ENCODE measurements at places on chromosomes 4 and X.
A peak's percentile ranks its signal among the peaks of the same experiment; 100 is the strongest.

DNA sequence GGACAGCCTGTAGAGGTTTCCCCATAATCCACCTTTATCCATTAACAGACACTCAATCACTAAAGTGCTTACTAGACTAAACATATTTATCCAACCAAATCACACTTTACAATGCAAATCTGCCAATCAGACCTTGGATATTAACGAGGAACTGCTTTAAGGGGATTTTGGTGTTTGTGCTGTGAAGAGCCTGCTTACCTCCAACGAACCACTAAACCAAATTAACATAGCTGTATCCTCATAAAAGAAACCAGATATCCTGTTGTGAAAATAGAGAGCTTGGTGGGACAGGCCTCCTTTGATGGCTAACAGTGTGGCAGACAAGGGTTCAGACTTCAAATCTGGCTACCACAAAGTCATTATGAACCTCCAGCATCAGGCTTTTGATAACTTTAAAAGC, 252.6 kb upstream of the HAND2 start:
- DNase-seq: no peak

DNA sequence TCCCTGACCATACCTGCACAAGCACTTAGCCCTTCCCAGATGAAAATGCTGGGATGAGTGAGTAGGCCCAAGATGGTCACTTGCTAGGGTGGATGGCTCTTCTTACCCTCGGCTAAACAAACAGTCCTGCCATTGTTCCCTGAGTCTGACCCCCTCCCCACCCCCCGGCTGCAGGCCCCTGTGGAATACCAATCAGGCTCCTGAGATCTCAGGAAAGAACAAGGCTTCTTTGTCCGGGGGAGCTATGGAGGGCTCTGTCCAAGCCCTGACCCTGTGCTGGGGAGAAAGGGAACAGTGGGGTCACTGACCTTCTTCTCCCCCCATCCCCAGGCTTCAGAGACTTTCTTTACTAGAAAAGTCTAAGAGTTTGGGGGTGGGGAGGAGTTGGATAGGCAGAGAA, 6.0 kb downstream of the PLP1 start:
- DNase-seq: no peak

- DNase-seq: no peak
Measured at GRCh38 chr4:174629265-174629664, 107.0 kb upstream of the HPGD start.

GRCh38 chrX:110421500-110422455, 63.1 kb downstream of the RTL9 start:
- DNase-seq: no peak

GRCh38 chr4:182212211-182212761, 30.9 kb upstream of the TENM3 start:
- peak; percentile 71 for DNase-seq
